ENCODE measurements at places on chromosomes 5 and 9.

GRCh38 chr9:127081250-127082185 lies 40.9 kb downstream of the ANGPTL2 start:
- DNase-seq, result no peak

DNA sequence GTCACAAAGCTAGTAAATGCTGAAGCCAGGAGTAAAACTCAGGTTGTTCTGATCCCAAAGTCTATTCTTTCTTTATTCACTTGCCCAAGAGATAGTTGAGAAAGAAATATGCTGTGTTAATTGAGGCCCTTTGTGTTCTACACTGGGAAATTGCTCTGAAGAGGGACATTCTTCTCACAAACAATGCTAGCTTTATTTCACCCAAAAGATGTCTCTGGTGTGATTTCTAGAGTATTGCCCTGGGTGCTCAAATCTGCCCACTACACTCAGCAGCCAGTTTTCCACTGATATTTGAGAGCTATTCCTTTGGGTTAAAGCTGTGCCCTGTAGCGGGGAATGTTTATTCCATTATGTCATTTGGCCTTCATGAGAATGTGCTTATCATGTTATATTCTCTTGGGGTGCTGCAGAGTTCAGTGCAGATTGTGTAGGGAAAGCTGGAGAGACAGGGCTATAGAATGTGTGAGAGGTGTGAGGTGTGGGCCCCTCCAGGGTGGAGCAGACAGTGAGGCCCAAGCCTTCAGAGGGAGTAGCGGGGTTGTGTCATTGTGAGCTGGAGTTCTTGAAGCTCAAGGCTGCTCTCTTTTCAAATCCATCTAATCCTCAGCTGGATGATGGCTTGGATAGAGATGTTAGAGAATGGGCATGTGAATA lies 21.0 kb upstream of the C5orf63 start:
- DNase-seq, result no peak

DNA sequence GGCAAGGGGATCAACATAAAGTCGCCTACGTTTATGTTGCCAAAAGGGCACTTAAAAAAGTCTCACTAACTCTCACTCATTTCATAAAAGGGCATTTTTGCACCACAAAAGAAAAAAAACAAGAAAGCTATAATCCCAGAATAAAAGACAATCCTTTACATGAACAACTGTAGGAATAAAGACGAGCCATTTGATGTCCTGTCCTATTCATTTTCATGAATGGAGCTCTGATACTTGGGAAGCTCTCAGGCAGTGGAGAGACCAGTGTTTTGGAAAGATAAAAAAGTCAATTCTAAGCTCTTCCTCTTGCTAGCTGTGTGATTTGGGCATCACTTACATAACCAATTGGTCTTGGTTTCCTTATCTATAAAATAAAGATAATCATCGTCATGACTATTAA lies 95.5 kb upstream of the EQTN start:
- DNase-seq, result no peak

DNA sequence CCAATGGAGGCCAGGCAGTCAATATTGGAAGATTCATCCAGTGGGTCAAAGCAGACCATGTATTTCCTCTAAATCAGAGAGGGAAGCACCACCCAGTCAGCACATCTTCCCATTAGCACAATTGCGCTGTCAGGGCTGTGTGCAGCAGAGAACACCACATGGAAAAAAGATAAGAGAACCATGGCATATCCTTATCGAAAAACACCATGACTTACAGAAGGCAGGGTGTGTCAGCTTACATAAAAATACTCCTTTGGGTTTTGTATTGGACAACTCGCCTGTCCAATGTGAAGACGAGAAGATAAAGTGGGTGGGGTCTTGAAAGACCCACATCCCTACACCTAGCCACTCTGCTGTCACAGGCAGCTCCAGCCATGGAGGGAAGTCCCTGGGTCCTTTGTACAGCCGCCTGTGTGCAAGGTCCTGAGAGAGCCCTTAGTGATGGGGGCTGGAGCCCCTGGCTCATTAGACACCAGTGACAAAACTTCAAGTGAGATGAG lies 71.9 kb upstream of the SPATA31E1 start:
- no peak for DNase-seq

DNA sequence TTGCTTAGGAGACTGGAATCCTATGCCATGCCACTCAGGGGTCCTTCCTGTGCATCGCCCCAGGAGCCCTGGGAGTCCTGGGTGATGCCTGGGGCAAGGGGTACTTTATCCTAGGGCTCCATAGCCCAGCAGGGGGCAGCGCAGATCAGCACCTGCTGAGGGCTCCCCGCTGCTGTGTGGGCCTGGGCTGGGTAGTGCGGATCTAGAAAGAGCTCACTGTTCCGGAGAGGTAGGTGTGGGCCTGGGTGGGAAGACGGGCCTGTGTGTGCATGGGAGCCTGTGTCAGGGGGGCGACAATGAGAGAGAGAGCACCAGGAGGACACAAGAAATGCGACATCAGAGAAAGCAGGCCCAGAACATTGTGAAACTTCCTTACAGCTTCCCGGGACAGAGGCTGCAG lies 11.4 kb upstream of the DAB2IP start:
- peak; percentile 50 for DNase-seq

DNA sequence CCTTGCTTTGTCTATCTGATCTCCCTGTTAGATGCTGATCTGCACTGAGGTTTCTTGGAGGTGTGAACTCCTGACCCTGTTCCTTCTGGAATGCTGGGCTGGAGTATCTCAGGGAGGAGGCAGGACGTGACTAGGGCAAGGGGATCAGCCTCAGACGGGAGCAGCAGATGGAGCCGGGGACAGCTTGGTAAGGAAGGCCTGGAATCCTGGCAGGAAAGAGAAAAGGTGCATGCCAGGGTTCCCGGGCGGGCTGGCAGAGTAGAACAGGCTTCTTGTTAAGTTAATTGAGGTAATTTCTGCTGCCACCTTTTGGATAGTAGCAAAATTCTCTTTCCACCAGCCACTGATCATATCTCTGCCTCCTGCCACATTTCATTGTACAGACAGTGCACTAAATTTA lies 180.9 kb downstream of the ZNF462 start:
- DNase-seq, result no peak

DNA sequence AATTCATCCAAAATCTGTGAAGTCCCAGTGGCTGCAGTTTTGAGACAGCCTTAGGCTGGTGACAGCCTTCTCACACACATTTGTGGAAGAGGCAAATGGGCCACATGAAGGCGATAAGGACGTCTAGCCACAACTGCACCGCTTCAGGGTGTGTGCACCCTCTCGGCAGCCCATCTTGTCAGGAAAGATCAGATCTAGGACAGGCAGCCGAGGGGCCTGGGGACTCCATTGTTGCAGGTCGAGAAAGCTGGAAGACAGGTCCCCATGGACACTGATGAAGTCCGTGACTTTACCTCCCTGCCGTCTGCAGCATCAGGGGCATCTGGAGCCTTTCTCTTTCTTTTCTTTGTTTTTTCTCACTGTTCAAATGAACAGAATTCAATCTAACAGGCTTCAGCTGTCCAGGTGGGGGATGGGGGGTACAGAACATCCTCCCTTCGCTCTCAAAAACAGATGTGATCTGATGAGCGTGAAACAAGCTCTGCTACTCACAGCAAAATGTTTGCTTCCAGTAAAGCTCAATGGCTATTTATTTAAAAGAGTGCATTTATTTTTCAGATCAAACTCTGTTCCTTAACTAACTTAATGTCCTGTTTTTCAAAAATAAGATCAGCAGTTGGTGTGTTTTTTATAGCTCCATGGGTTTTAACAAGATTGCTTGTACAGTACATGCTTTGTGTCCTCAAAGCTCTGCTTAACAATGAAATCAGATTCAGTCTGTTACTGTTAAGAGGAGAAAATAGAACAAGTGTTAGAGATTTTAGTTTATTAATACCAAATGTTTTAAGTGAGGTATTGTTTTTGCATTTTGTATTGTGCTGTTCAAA lies 111.8 kb upstream of the OTULINL start:
- DNase-seq, result no peak

DNA sequence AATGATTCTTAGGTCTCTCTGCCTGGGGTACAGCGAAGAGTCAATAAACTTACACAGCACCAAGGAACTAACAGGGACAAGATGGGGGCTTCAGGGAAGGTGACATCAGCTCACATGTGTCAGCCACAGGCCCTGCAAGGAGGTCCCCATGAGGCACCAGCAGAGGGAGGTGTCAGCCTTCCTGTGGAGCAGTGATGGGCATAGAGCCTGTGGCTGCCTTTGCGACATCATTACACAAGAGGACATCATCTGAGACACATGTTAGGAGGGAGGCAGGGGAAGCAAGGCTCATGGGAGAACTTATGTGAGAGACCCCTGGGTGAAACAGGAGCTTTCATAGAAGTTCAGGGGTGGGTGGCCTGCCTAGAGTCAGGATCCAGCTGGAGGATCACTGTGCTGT lies 389.6 kb downstream of the SEMA5A start:
- no peak for DNase-seq

DNA sequence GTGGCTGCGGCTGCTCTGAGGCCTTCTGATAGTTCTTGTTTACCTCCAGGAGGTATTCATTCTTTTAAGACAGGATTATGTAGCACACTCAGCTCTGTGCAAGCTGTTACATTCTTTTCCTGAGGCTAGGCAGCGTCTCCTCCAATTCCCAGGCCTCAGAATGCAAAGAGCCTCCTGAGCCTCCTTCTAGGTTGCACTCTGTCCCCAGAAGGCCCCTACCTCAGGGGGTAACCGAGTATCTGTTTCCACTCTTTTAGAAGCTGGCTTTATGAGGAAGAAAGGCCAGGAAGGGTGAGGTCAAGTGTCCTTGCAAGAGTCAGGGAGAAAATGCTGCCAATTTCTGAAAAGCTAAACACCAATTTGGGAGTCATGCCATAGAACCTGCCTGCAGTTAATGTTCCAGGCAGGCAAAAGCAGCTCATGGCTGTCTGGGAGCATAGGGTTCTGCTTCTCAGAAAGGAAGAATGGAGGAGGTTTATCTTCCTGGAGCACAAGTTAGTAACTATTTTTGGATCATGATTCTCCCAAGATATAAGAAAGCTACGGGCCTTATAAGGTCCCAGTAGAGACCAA lies 178.9 kb downstream of the SEMA6A start:
- no peak for DNase-seq

- no peak for DNase-seq
Observed at GRCh38 chr9:126507318-126508109, 106.2 kb upstream of the LMX1B start.

- no peak for DNase-seq
Observed at GRCh38 chr5:137619191-137619870, 116.6 kb downstream of the KLHL3 start.

DNA sequence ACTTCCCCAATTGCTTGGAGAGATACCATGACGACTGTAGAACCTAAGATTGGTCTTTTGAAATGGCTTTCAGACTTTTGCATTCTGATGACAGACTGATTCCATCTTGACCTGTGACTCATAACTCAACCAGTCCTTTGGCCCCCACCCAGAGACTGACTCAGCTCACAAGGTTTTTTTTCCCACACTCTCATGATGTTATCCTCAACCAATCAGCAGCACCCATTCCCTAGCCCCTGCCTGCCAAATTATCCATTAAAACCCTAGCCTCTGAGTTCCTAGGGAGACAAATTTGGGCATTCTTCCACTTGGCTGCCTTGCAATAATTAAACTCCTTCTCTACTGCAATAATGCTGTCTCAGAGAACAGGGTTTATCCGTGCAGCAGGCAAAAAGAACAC lies 1263.3 kb upstream of the CDH9 start:
- DNase-seq, result no peak

DNA sequence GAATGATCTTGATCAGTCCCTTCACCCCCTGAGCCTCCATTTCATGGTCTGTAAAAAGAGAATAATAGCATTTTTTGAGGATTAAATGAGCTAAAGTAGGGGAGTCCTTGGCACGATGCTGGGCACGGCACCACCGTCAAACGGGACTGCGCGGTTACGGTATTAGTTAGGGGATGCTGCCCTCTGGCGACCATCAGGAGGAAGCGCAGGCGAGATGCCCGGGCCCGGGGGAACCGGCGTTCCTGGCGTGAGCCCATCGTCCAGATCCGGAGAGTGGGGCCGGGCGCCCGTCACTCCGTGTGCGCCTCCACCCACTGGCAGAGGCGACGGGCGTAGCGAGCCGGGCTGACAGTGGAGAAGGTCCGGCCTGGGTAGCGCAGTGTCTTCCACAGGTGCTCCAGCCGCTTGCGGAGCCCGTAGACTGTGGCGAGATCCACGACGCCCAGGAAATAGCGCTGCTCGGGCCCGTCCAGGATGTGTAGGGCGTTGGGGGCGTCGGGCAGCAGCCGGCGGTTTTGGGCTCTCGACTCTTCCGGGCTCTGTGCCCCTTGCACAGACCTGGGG lies 4.8 kb upstream of the ST6GALNAC4 start:
- no peak for DNase-seq

DNA sequence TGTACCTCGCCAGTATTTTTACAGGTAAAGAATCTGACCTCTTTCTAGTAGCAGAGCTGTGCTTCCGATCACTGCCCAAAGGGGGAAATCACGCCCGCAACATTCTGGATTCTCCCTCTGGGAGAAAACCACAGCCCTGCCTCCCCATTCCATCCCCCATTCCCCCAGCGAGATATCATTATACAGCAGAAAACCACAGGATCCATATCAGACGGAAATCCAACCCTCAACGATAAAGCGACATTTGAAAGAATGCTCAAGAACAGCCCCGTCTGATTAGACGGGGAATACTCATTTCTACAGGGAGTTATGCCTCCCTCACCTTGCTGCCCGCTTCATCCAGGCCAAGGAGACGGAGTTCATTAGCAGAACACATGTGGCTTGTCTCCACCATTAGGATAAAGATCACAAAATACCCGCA lies 172.8 kb downstream of the COL23A1 start:
- DNase-seq, result no peak

DNA sequence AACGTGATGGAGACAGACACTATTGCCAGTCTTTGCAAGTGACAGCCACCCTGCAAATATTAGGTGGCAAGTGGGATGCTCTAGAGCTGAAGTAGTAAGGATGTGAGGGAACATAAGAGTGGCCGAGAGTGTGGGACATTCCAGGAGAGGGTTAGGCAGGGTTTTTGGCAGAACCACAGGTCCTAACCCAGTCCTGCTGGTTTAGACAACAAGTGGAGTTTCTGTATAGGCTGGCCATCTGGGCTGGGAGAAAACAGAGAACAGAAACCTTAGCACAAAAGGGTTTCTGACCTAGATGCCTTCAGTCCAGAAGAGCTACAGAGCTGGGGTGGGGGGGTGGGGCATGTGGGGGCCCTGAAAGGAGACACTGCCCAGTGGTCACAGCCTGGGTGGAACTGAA lies 107.4 kb downstream of the TMEM174 start:
- no peak for DNase-seq

GRCh38 chr5:142403583-142403982 lies 78.8 kb upstream of the SPRY4 start:
- DNase-seq, result no peak

GRCh38 chr9:134633362-134634142 lies 8.1 kb upstream of the COL5A1 start:
- DNase-seq, result no peak

GRCh38 chr5:14347522-14347921 lies 204.4 kb downstream of the TRIO start:
- no peak for DNase-seq

DNA sequence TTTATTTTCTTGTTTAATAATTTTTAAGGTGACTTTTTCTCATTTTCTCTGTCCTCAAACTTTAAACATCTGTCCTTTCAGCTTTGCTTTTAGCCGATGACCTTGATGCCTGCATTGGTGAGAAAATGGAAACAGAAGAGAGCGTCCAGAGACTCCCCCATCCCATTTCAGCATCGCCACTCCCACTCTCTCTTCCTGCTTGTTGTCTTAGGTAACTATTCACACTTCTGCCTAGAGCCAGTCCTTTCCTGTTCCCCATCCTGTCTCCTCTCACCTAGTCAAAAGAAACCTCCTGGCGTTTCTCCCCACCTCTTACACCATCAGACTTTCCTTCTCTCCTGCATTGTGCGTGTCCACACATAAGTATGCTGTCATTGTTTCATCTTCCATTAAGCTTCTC lies 124.6 kb downstream of the MAST4 start:
- no peak for DNase-seq

All from HepG2 (cell line).